CD4-positive, alpha-beta T cell treated with Interleukin-6 for 4 hours (primary cell): ENCODE measurements at places on chromosomes 12 and 14.

GRCh38 chr14:100423317-100424010 is 100.3 kb downstream of the SLC25A47 start:
- DNase-seq = no peak

DNA sequence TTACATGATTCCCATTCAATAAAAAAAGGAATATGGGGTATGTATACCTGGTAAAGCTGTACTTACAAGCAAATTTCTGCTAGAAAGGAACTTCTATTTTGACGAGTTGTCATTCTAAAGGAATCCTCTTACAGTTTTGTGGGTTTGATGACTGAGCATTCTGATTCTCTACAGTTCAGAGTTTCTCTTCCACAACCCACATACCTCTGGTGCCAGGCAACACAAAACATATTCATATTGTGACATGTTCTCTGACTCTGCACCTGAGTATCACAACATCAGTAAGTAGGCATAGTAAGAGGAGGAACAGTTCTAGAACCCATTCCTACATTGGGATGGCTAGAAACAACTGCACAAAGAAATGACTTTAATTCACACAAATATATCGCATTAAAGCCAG is 636.6 kb downstream of the MED13L start:
- DNase-seq = no peak

GRCh38 chr14:90456551-90456950 is 59.7 kb downstream of the CALM1 start:
- no peak for DNase-seq

DNA sequence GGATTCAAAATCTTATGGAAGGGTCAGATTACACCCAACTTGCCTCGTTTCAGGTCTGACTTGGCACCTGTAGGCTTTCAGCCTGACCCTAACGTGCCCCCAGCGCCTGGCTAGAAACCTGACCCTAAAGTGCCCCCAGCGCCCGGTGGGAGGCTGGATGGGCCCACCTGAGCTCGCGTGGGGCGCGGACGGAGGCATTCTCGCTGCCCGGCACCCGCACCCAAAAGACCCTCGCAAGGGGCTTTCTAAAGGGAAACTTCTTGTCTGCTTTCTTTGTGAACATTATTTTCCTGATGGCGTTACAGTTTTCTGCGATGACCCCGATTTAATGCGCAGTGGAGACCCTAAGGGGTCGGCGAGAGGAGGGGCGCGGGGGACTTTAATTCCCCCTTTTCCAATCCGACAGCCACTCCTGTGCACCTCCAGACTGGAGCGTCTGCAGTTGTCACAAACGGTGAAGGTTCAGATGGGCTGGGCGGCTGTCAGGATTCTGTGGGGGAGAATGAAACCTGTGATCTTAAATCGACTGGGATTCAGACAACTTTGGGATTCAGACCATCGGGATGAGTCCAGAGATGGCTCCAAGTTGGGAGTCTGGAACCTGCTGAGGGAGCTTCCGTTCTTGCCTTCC is 751 bp upstream of the HRK start:
- DNase-seq = no peak

DNA sequence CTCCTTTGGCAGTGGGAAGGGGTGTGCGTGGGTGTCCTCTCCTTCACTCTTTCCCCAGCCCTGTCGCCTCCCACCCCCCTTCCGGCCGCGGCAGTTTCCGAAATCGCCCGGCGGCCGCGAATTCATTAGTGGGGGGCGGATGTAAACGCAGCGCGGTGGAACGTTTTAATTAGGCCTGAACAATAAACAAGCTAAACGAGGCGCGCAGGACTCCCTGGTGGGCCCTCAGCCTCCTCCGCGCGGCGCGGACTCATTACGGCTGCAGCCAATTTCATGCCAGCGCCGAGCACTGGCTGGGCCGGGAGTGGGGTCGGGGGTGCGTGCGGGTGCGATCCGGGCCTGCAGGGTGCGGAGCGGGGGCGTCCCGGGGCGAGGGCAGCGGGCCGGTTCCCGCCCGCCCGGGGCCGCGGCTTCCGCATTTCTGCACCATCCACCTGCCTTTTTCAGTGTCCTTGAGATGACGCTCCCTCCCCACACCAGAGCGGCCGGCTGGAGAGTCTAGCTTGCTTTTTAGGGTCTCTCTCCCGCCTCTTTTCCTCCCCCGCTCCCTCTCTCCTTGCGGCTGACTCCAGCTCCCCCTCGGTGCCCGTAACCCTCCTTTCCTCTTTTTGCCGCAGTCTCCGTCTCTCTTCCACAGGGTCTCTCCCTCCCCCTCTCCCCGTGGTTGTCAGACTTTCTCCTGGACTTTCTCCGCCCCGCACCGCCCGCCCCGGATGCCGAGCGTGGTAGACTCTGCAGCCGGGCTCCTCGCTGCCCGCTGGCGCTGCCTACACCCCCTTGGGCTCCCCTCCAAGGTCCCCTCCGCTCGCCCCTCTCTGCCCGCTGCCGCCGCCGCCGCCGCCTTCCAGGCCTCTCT is at the start of gene CISTR:
CISTR (minus strand) TSS at position 644 of the 856 bp plus-strand sequence.
- DNase-seq = peak; percentile 46

DNA sequence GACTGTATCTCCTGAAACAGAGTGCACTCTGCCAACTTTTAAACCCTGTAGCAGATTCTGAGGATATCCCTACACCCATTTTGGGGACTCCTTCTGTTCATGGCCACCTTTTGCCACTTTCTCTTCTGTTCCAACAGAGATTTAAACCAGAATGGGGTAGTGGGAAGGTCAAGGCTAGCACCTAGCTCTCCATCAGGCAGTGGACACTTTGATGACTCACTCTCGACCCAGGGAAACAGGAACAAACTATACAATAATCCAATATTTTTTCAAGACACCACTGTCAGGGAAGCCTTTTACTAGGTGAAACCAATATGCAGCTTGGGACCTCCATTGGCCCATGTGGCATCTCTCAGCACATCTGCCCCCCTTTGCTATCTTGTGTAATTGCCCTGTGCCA is 103.6 kb downstream of the DAAM1 start:
- no peak for DNase-seq

DNA sequence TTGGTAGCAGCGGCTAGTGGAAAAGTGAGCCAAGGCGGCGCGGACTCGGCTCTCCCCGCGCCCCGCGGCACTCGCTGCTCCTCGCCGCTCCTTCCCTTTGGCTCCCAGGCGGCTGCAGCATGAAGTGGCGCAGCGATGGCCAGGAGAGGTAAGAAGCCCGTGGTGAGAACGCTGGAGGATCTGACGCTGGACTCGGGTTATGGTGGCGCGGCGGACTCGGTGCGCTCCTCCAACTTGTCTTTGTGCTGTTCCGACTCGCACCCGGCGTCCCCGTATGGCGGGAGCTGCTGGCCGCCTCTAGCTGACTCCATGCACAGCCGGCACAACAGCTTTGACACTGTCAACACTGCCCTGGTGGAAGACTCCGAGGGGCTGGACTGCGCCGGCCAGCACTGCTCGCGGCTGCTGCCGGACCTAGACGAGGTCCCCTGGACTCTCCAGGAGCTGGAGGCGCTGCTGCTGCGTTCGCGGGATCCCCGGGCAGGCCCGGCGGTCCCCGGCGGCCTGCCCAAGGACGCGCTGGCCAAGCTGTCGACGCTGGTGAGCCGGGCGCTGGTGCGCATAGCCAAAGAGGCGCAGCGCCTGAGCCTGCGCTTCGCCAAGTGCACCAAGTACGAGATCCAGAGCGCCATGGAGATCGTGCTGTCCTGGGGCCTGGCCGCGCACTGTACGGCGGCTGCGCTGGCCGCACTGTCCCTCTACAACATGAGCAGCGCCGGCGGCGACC is 225.6 kb upstream of the CRY1 start:
- peak; percentile 30 for DNase-seq

- DNase-seq = peak; percentile 81
Observed at GRCh38 chr12:123237646-123238329, 4.6 kb downstream of the MTRFR start.

DNA sequence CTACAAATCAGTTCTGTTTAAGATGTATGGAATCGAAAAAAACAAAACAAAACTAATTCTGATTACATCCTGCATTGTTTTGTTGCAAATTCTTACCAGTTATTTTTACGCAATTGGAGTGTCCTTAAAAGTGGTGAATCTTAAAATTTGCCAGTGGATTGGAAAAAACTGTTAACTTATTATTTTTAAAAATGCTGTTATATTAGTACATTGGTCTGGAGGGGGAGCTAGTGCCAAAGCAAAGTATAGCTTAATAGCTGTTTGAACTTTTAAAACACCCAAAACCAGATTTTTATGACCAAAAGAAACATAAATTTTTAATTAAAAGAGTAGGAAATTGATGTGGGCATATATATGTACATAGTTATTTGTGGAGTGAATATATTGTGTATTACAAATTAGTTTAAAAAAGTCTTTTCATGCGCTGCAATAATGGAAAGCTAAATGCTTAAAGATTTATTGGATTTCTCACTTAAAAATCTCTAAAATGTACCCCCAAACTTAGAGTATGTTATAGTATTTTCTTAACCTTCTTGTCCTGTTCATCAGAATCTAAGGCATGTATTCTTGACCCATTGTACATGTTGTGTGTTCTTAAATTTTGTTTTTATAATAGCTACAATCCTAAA is 2.5 kb downstream of the FUT8 start:
- peak; percentile 41 for DNase-seq

DNA sequence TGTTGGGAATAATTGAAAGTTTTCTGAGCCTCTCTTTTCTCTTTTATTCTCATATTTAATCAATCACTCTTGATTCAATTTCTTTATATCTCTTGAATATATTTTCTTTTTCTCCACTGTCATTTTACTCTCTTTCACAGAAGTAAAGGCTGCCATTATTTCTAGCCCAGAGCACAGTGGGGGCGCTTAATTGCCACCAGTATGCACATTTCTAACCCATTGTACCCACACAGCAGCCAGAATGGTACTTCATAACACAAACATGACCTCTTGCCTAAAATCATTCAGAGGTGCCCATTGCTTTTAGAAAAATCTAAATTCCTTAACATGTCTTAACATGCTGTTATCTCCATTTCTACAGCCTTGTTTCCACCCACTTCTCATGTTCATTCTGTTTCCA is 190.2 kb upstream of the LMO3 start:
- no peak for DNase-seq

GRCh38 chr12:110844551-110845338 is 2.0 kb upstream of the CCDC63 start:
- no peak for DNase-seq

DNA sequence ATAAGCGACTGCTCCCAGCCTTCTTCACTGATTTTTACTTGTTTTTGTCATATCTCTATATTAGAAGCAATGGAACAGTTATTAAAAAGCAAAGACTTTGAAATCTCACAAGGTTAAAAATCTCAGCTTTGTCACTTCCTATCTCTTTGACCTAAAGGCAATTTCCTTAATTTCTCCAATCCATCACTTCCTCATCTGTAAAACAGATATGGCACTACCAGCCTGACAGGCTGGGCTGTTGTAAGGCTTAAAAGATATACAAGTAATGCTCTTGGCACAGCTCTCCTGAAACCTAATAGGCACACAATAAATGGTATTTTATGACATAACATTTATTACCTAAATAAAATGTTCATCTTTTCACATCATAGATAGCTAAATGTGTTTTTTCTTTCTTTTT is 25.6 kb downstream of the ATXN2 start:
- no peak for DNase-seq

DNA sequence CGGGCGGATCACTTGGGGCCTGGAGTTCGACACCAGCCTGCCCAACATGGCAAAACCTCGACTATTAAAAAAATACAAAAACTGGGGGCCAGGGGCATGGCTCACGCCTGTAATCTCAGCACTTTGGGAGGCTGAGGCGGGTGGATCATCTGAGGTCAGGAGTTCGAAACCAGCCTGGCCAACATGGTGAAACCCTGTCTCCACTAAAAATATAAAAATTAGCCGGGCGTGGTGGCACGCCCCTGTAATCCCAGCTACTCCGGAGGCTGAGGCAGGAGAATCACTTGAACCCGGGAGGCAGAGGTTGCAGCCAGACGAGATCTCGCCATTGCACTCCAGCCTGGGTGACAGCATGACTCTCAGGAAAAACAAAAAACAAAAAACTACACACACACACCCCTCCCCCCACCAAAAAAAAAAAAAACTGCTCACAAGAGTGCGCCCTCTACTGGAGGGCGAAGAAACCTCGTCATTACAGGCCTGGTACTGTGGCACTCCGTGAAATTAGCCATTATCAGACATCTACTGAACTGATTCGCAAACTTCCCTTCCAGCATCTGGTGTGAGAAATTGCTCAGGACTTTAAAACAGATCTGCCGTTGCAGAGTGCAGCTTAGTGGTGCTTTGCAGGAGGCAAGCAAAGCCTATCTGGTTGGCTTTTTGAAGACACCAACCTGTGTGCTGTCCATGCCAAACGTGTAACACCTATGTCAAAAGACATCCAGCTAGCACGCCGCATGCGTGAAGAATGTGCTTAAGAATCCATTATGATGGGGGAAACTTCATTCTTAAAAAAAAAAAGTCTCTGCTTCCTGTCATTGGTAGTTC is 7.7 kb downstream of the PPP1R3E start:
- peak; percentile 72 for DNase-seq

GRCh38 chr12:116201908-116202307 is 75.6 kb downstream of the MED13L start:
- DNase-seq = no peak

- DNase-seq = no peak
Observed at GRCh38 chr14:49960453-49960852, 67.6 kb downstream of the ARF6 start.

DNA sequence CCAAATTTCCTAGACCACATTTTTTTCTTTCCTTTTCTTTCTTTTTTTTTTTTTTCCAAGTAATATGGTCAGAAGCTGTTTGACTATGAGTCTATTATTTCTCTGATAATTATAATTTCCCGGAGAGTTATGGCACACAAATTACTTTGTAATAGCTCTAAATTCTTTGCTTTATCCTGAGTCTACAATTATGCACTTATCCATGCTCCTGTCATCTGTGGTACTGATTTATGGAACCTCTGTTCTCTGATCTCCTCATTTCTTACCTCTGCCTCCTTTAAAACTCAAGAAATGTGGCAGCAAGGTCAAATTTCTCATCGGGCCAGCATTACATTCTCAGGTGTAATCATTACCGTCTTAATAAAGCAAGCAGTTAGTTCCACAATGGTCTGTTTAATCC is 282.1 kb downstream of the PAWR start:
- DNase-seq = no peak

GRCh38 chr14:103434868-103435442 is 49.7 kb downstream of the MARK3 start:
- no peak for DNase-seq

DNA sequence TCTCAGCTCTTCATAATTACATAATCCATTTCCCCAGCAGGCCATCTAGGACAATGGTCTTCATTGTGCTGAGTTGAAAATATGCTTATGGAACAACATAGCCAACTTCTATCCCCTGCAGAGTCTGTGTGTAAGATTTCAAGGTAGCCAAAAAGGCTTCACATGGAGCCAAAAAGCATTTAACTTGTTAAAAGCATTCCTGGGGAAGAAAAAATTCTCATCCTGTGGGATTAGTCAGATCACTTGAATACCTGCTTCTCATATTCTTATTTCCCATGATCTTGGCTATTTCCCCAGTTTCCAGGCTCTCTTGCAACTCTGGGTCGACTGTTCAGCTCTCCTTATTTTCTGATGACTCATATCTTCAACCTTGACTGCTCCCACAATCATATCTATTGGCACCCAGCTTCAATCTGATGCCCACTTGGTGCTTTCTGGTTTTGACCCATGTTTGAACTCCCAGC is 178.9 kb downstream of the KLHL28 start:
- DNase-seq = no peak

GRCh38 chr14:101060171-101060601 is 156.7 kb upstream of the RTL1 start:
- no peak for DNase-seq
